ENCODE measurements at places on chromosomes 11 and 22.
A peak's percentile ranks its signal among the peaks of the same experiment; 100 is the strongest.

GRCh38 chr11:27372164-27372563 is 9.1 kb upstream of the CCDC34 start:
- no peak for DNase-seq

DNA sequence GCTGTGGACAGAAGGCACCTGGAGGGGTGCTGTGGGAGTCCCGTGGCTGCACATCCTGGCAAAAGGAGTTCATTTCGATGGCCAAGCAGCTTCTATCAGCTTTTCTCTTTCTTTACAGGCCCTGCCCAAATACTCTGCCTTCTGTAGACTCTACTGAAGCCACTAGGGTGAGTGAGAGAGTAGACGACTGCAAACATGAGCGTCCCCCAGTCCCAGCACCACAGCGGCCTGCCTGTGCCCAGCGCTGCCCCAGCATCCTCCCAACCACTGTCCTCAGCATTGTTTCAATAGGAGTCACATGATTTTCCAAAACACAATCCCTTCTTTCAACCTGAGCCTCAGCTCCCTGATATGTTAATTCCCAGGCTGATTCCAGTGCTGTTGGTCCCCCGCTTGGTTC is 110.0 kb downstream of the KIRREL3 start:
- DNase-seq: no peak

GRCh38 chr22:19853058-19853878 is 1.4 kb downstream of the GNB1L start:
- DNase-seq: no peak

DNA sequence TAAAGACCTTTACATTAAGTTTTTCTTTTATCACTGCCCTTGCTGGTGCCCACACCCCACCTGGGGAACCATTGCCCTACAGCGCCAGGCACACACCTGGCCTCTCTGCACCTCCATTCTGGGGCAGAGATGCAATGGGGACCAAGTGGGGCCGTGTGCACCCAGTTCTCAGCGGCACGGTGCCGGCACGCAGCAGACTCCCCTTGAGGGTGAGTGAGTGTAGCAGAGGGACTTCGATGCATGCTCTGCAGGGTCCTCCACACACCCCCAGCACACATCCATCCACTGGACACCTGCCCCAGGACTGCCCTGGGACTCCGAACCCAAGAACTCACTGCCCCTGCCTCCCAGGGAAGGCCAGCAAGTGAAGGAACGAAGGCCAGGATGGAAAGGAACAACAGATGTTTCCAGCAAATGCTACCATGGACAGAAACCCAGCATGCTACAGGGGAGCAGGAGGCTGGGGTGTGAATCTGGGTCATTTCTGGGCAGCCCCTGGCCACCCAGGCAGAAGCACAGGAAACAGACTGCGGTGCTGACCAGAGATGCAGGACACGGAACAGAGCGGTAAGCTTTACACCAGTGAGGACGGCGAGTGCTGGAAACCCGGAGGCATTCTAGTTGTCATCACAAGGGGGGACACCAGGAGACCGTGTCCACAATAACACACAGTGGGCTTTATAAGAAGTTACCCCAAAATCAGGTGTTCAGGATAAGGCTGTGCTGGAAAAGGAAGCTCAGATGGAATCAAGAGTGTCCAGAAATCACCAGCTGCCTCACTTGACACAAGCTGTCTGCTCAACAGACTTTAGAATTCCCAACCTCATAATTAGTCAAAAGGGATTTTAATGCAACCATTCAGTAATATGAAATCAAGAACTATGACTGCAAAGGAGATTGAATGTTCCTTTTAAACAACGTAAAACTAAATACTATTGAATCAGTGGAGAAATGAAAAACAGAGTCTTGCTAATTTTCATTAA is 32.7 kb upstream of the MOB2 start:
- no peak for DNase-seq

DNA sequence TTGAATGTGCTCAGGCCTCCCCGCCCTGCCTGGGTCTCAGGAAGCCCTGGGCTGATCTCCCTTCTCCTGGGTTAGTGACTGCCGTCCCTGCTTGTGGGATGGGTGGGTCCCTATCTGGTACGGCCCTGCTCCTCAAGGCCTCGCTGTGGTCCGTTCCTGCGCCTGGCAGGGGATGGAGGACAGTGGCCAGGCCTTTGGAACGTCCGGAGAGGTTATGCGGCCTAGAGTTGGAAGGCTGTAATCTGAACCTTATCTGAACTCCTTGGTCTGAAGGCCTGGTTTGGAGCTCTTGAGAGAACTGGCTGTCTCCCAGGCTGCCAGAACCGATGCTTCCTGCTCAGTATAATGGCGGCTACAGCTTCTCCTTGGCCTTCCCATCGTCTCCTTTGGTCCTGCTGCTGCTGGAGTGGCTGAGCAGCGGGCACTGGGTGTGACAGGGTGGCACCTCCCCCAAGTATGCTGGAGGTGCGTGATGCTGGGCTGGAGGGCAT is 72.8 kb downstream of the FLI1 start:
- no peak for DNase-seq

DNA sequence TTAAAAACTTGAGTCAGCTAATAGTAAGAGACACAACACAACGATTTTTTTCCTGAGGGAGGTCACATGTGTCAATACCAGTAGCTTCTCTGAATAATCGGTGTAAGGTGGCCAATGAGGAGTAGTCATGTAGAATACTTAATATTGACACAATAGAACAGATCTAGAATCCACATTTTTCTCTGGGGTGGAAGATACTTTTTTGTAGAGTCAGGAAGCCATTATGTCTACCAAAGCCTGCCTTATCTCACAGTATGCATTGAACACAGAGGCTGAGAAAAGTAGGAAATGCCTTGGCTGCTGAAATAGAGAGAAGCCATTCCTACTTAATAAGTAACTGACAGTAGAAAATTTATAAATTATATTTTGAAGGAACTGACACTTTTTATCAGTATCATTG is 725.0 kb downstream of the METTL15 start:
- no peak for DNase-seq

DNA sequence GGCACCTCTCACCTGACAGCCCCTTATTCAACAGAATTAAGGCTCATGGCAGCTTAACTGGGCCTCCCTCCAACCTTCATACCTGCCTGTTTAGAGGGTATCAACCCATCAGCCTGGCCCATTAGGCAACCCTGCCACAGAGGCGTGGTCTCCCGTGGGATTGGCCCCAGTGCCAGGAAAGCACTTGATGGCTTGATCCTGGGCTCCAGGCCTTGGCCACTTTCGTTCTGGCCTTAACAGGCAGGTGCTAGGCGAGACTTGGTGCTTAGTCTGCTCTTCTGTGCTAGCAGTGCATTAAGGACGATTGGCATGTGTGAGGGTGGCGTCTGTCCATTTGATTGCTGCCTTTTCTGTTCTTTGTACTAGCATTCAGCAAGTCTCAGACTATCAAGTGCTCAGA is 75.2 kb downstream of the CABIN1 start:
- DNase-seq: no peak

GRCh38 chr11:82321206-82321605 is 412.5 kb downstream of the FAM181B start:
- DNase-seq: no peak

- DNase-seq: no peak
These were observed 157.7 kb upstream of the TMEM45B start for GRCh38 chr11:129657866-129658525.

GRCh38 chr22:38959590-38959989 is 2.2 kb downstream of the APOBEC3A start:
- no peak for DNase-seq

DNA sequence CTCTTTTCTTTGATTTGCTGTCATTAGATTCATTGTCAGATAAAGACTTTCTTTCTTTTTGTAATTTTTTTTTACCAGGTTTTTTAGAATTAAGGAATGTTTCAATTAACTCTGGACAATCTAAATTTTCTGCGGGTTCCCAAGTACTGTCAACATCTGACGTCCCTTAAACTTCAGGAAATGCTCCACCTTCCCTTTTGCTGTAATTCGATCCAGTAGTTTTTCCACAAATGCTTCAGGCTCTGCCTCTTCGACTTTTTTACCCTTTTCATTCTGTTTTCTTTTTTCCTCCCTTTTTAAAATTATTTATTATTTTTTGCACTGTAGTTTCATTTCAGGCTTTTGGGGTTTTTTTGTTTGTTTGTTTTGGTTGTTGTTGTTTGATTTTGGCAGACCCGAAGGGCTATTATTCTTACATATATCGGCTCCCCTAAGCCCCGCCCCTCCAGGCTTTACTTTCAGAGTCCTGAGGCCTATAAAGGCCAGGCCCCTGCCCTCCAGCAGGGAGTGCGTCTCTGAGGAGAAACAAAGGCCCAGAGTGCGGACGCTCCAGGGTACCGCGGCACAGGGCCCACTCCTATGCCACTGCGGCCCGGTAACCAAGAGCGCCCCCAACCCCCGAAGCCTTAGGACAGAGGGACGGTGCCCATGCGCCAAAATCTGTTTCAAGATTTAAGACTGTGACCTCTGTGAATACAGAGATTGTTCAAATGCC is 116.4 kb downstream of the TYR start:
- DNase-seq: no peak

- no peak for DNase-seq
These were observed 36.0 kb downstream of the SYT13 start for GRCh38 chr11:45250035-45250718.

- DNase-seq: no peak
These were observed 11.0 kb upstream of the MICALL1 start for GRCh38 chr22:37894939-37895670.

GRCh38 chr11:69707176-69707575 is 3.4 kb upstream of the FGF19 start:
- no peak for DNase-seq

GRCh38 chr11:64726867-64727530 is 4.0 kb upstream of the NRXN2 start:
- DNase-seq: no peak

DNA sequence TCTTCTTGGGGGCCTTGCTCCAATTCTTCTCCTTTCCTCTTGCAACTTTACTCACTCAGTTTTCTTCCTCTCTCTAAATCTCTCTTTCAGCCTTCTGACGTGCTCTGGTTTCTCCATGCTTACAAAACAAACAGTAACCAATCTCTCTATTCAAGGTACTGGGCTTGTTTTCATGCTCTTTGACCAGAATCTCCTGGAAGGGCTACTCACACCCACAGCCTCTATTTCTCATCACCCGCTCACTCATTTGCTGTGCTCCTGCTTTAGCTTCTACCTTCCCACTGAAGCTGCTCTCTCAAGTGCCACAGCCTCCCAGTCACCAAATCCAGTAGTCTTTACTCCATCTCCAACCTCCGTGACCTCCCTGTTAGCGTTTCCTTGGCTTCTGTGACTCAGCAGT is 60.4 kb downstream of the SERGEF start:
- no peak for DNase-seq

- DNase-seq: no peak
These were observed 96.5 kb downstream of the SHANK2 start for GRCh38 chr11:71155846-71156245.

GRCh38 chr11:78727816-78728215 is 153.2 kb upstream of the NARS2 start:
- no peak for DNase-seq

- no peak for DNase-seq
These were observed at the start of gene KCNC1 for GRCh38 chr11:17734418-17734911. Gene KCNC1 (plus strand): TSS chr11:17734781. CDS start chr11:17736003, 1,222 bp downstream.

DNA sequence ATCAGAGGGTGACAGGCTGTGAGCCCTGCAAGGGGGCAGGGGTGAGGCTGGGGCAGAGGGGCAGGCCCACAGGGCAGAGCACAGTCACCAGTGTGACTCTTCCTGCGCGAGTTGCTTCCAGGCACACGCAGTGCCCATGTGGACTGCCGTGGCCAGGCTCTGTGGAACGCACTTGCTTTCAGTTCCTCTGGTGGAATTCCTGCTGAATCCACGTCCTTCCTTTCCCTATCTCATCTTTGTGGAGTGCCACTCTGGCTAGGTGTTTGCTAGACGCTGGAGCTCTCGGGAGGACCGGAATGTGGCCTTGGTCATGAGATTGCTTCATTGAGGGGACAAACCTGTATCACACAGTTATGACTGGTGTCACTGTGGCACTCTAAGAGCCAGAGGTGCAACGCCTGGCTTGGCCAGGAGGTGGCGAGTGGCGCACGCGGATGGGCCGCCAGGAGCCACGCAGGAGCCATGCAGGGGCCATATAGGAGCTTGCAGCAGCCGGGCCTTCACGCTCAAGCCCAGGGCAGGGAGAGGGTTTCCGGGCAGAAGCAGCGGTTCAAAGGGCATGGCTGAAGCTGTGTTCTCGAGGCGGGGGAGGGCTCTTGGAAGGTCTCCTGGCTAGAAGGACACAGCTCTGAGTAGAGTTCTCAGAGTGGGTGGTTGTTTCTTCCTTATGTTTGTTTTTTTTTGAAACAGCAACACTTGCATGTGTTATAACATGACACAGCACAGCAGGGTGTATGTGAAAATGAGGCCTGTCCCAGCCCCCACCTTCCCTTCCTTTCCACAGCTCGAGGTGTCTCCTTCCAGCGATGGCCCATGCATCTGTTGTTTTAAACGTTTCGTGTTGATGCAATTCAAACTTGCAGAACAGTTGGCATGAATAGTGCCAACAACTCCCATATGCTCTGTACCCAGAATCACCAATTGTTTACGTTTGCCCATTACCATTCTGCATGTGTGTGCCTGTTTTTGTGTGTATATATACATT is 36.2 kb downstream of the TBC1D22A start:
- peak; percentile 60 for DNase-seq

GRCh38 chr11:39674761-39675160 is 1784.7 kb downstream of the LRRC4C start:
- DNase-seq: no peak

DNA sequence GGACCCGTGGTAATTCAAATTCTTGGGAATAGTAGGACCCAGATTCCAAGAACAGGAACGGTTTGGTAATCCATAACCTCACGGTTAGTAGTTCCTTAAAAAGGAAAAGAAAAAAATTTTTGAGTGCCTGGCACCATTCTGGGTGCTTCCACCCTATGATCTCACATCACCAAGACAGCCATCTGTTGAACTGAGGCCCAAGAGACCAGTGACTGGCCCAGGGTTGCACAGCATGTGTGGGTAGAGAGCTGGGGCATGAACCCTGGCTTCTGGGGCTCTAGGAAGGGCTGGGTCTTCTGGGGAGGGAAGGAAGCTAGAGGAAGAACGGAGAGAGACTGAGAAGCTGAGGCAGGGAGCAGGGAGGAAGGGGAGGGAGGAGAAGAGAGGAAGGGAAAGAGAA is 4.7 kb upstream of the SPI1 start:
- no peak for DNase-seq

DNA sequence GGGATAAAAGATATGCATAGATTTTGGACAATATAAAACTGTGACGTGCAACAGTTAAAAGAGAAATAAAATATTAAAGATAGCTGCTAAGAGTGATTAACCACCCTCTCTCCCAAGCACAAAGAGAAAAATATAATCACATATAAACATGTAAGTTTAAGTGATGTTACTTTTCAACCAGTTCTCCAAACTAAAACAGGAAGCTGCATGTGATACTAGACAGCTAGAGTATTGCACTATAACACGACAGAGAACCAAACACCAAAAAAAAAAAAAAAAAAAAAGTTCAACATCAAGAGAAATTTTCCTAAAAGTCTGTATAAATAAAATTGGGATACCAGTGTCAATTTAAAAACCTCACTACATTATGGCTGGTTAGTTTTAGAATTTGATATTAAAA is 79.1 kb downstream of the PICALM start:
- DNase-seq: no peak

GRCh38 chr11:119974051-119974450 is 163.9 kb downstream of the TRIM29 start:
- DNase-seq: no peak

- DNase-seq: no peak
These were observed 7.4 kb upstream of the OR52B4 start for GRCh38 chr11:4375431-4376140.

- DNase-seq: no peak
These were observed 51.6 kb upstream of the SYT13 start for GRCh38 chr11:45337583-45338360.

GRCh38 chr22:17266251-17266971 is 47.2 kb upstream of the ADA2 start:
- DNase-seq: no peak

Data from stimulated activated CD4-positive, alpha-beta T cell treated with anti-CD3 and anti-CD28 coated beads, TNF-alpha, amount 100 ng/mL, for 48 hours (primary cell).